ENCODE measurements at places on chromosomes 6 and 20.

DNA sequence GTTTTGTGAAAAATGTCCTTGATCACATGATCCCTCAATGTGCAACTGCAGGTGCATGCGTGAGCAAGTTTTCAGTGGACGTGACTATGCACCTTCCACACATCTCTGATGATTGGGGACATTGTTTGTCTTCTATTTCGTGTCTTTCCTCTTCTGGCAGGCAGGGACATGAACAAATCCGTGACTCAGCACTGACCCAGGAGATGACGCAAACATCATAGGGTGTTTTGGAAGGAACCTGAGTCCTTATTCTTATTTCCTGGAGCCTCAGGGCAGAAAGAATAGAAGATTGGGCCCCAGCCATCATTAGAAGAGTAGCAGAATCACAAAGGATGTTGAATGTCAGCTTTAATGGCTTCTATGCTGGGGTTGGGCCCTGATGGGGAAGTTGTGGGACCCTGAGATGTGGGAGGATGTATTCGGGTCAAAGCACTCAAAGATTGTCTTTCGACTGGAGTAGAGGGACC lies 11.9 kb upstream of the SIRPD start:
- DNase-seq, result peak; percentile 90

DNA sequence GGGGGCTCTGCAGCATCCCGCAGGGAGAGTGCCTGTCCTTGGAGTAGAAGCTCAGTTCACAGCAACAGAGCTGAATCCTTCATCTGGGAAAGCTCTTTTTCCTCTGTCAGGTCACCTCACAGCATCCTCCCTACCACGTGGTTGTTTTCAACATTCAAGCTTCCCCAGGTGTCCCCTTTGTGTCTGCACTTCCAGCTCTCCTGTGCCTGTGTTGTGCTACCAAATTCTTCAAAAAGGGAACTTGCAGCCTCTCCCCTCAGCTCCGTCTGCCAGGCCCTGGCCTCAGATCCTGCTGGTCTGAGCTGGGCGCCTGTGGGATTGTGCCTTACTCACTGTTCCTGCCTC lies 108.4 kb downstream of the FOXF2 start:
- no peak for DNase-seq

DNA sequence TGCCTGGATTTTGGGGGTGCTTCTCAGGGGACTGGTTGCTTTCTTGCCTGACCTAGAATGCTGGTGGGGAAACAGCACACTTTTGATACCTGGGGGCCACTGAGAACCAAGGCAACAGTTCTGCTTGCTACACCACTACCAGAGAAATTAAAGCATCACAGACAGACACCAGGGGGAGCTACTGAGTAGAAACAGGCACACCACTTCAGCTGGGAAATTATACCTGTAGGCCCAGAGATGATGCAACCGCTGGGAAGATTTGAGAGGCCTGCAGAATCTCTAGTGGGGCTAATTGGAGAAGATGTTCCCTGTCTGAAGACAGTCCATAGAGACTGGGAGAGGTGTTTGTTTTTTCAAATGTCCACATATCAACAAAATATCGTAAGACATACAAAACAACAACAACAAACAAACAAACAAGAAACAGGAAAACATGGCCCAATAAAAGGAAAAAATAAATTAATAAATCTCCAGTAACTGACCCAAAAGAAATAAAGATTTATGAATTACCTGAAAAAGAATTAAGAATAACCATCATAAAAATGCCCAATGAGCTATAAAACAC lies 129.4 kb upstream of the RIN2 start:
- DNase-seq, result peak; percentile 20

- peak; percentile 72 for DNase-seq
Observed at GRCh38 chr6:2196079-2196679, 49.2 kb downstream of the GMDS start.

DNA sequence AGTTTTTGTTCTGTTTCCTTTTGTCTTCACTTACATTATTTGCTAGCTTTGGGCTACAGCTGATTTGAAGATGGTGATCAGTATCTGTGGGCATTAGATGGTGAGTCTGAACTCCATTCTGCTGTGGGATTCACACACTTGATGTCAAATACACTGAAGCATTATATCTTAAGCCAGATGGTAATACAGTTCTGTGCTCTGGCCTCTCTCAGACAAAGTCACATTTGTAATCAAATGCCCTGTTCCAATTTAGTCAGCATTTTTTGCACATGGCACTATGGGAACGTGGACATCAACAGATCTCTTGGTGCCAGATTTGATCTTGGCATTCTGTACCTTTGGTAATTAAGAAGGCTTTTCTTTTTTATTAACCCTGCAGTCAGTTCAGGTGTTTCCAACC lies 56.0 kb downstream of the SASH1 start:
- no peak for DNase-seq

DNA sequence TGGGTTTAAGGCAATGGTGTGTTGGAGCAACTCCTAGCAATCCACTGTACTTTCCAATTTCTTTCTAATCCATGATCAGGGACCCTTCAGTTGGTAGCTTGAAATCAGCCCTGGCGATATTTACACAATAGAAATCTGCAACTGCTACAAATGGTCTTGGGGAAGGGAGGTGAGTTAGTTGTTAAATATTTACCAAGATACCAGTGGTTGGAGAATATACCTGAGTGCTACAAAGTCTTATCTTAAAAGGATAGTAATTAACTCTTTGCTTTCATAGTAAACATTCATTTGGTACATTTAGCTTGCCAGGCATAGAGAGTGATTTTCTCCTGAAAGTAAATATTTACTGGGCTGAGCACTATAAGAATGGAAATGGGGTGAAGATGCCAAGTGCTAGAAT lies 568.2 kb downstream of the BCKDHB start:
- DNase-seq, result no peak

- peak; percentile 10 for DNase-seq
Observed at GRCh38 chr6:164109770-164110140, 695.2 kb downstream of the QKI start.

- no peak for DNase-seq
Observed at GRCh38 chr6:39367700-39368099, 45.2 kb upstream of the KCNK16 start.

DNA sequence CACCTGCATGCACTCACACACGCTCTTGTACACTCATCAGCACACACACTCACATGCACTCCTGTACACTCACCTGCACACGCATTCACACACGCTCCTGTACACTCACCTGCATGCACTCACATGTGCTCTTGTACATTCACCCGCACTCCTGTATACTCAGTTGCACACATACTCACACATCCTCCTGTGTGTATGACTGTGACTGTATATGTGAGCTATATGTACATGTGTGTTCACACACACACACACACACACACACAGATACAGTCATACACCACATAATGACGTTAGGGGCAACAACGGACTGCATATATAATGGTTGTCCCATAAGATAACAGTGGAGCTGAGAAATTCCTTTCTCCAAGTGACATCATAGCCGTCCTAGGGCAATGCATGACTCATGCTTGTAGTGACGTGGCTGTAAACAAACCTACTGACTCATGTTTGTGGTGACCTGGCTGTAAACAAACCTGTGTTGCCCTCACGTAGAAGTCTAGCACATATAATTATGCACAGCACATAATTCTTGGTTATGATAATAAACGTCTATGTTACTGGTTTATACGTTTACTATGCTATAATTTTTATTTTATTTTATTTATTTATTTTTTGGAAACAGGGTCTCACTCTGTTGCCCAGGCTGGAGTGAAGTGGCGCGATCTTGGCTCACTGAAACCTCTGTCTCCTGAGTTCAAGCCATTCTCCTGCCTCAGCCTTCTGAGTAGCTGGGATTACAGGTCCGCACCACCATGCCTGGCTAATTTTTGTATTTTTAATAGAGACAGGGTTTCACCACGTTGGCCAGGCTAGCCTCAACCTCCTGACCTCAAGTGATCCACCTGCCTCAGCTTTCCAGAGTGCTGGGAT lies 22.8 kb upstream of the TAF4 start:
- no peak for DNase-seq

DNA sequence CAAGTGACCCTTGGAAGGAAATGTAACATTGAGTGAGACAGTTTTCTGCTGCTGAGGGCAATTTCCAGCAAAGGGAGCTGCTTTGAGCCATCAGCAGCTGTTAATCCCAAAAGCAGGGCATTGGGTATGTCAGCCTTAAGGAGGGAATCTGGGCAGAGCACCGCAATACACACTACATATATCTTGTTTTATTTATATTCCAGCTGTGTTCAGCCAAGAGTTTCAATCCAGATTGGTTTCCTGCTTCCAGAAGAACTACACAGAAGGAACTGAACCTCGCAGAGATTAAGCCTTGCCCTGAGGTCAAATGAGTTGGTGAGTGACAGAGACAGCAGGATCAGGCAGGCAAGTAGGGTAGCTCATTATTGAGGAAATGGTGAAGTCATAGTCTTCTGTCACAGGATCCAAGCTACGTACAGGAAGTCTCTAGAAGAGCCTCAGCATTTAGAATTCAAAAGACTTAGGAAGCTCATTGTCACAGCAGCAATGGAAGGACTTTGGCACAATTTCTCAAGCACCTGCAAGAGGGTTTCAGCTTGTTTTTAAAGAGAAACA lies 109.9 kb upstream of the HEY2 start:
- no peak for DNase-seq

DNA sequence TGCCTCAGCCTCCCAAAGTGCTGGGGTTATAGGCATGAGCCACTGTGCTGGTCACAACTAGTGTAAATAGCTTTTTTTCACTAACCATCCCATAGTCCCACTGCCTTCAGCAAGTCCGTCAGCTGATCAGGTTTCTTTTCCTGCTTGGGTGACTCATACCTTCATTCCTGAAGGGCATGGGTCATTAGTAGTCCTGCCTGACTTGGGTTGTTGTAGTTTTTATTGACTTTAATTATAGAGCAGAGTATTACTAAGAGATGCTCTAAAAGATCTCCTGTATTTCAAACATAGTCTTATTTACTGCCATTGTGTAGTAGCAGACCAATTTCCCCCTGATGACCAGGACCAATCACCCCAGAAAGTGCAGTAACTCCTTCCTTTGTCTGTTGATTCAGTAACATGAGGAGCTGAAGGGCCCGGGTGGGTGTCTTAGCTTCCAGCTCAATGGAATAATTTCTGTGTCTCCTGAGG lies 25.8 kb downstream of the HLA-C start:
- DNase-seq, result no peak

DNA sequence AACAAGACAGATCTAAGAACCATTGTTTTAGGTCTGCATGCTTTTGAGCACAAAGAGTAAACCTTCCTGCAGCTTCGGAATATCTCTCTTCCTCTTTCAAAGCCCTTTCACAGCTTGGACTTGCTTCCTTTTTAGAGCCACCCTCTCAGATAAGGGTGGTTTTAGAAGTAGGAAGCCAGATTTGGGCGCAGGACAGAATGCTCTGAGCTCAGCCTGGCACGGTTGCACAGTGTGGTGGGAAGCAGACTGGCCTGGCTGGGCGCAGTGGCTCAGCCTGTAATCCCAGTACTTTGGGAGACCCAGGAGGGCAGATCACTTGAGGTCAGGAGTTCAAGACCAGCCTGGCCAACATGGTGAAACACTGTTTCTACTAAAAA lies 35.6 kb upstream of the PNRC1 start:
- DNase-seq, result peak; percentile 85

GRCh38 chr6:98653179-98653578 lies 181.2 kb upstream of the POU3F2 start:
- DNase-seq, result no peak

DNA sequence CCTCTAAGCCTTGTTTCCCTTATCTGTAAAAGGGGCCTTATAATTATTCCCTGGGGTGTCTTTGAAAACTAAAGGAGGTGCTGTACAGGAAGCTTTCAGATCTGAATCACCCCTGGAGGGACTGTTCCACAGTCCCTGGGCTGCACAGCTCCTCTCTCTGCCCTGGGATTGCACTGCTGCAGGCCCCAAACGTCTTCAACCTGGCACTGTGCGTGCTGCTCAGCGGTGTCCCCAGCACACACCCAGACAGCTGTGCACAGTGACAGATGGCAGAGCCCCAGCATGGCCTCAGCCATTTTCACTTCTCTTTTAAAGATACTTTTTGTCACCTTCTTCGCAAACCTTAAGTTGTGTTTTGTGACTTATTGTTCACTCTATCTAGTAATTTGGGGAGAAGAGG lies 50.7 kb upstream of the INSM1 start:
- DNase-seq, result no peak

DNA sequence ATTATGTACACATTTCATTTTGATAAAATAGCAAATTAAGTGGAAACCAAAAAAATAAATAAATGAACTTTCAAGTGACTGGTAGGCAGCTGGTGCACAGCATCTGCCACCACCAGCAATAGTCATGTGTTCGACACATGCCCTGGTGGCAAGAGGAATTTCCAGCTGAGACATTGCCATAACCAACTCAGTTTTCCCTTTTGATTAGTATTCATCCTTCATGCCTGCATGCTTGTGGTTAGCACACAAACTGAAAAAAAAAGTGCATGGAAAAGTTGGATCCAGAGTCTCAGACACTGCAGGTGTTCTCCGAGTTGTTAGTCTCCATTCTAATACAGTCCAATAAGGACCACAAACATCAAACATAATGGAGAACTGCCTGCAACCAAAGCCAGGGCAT lies 156.0 kb upstream of the SOX4 start:
- DNase-seq, result no peak

DNA sequence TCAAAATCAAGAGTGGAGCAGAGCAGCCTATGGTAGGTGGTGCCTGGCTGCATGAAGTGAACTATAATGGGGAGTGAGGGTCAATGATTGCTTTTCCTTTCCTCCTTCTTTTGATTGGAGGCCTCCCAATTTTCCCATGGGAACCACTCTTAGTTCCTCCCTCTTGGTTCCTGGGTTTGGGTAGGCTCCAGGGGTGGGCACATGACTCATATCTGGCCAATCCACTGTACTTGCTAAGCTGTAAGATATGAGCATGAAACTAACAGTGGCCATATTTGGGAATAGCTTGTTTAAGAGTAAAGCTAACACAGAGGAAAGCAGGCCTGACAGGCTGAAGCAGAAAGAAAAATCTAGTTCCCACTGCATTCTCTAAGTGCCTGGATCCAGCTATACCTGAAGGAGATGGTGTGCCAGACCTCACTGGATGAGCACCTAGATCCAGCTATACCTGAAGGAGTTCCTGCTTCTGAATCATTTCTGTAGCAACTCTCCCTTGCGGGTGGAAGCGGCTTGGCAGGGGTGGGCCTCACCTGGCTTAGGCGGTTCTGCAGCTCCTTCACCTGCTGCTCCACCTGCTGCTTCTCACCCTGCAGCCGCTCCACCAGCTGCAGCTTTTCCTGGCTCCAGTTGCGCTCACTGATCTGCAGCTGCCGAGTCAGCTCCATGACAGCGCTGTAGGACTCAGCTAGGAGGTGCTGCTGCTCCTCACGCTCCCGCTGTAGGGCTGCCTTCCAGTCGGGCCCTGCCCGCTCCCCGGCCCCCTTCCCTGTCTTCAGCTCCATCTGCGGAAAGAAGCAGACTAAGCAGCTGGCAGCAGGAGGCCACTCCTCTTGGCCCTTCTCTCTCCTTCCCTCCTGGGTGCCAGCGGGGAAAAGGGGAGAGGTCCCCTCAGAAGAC lies 29.0 kb upstream of the DSN1 start:
- no peak for DNase-seq

- no peak for DNase-seq
Observed at GRCh38 chr20:57404006-57404405, 12.8 kb downstream of the RBM38 start.

DNA sequence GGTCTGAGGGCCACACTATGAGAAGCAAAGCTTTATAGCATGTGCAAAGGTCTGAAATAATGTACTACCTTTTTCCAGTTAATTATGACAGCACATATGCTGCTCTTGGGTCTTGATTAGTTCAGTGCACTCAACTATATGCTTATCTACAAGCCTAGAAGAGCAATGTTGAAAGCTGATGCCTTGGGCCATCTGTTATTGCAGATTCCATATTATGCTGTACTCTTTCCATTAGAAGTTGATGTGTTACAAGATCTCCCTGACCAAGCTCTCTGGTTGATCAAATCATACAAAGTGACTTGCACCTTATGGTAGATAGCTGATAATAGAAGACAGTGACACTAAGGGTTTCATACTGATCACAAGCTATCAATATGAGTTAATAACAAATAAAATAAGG lies 327.3 kb downstream of the FRK start:
- DNase-seq, result no peak

Data from AML-193 (cell line).